Activated T-helper 17 cell treated with anti-CD3 and anti-CD28 coated beads, Interleukin-2, amount 50 U/mL, for 72 hours (primary cell): ENCODE measurements at places on chromosomes 12 and 14.
A peak's percentile ranks its signal among the peaks of the same experiment; 100 is the strongest.

DNA sequence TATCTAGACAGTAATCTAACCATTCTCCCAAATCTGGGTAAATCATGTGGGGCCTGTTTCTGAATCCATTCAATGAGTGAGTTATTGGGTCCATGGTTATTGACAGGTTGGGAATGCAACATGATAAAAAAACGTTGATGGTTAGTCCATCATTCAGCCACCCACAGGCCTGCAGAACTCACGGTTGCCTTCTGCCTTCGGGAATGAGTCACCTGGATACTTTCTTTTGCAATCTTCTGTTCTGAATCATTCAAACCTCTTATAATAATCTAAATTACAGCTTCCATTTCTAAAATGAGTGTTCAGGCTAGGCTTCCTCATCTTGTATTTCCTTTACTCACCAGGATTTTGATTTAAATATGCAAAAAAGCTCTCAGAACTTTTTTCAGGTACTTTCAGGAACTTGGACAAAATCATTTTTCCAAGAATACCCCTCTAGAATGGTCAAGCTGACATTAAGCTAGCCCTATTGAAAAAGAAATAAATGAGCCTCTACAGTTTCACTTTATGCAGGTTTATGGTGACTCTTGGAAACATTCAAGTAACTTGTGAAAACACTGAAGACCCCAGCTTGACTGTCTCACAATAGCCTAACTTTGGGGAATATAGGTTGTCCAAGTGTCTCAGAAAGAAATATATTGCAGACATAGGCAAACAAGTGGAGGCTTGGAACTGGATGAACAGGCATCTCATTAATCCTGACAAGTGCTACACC is 94.4 kb downstream of the KCNK10 start:
- ATAC-seq, result peak; percentile 80

GRCh38 chr14:38286452-38286851 is 30.6 kb upstream of the CLEC14A start:
- no peak for ATAC-seq

DNA sequence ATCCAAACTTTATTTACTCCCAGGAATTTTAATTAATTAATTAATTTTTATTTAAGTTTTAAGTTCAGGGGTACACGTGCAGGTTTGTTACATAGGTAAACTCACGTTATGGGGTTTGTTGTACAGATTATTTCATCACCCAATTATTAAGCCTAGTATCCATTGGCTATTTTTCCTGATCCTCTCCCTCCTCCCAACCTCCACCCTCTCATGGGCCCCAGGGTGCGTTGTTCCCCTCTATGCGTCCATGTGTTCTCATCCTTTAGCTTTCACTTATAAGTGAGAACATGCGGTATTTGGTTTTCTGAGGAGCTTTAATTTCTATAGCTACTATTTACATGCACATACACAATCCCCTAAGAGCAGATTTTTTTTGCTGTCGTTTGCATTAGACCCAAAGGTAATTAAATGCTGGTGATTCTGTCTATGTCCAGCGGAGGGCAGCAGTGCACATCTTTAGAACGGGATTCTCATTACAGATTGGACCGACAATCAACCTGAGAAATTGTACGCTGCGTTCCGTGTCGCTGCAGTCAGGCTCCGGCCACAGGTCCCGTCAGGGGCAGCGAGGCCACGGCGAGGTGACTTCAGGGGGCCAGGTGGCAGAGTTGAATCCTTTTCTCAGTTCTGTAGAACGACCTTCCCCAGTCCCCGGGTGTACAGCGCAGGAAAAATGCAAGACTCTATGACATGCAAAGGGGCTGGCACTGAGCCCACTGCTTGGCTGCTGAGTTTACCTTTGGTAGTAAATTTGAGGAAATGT is 11.6 kb downstream of the TMEM30B start:
- peak; percentile 87 for ATAC-seq

DNA sequence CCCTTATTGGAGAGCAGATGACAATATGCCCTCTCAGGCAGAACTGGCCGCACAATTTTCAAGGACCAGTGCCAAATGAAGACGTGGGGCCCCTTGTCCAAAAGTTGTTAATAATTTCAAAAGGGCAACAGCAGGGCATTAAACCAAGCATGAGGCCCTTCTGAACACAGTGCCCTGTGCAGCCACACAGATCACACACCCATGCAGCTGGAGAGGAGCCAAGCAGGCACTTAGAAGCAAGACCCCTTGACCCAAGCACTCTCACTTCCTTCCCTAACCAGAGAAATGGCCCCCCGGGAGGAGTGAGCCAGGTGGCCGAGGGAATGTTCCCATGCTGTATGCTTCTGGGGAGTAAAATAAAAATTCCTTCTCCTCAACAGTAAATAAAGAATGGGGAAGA is 114.0 kb upstream of the TMPO start:
- ATAC-seq, result no peak

DNA sequence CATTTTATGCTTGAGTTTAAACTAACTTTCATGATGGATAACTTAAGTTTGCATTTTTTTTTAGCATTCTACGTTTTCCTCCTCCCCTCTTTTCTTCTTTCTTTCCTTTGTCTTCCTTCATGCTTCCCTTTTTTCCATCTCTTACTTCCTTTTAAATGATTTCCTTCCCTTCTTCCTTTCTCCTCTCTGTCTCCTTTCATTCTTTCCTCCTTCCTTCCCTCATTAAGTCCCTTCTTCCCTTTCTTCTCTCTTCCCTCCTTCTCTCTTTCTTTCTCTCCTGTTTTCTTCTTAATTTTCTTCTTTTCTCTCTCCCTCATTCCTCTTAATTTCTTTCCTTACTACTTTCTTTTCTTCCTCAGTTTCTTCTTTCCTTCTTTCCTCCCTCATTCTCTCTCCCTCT is 376.0 kb downstream of the LRIG3 start:
- ATAC-seq, result no peak

GRCh38 chr14:81208489-81208888 is 12.3 kb downstream of the GTF2A1 start:
- ATAC-seq, result no peak

GRCh38 chr12:110785240-110785639 is 42.5 kb upstream of the PPP1CC start:
- no peak for ATAC-seq

DNA sequence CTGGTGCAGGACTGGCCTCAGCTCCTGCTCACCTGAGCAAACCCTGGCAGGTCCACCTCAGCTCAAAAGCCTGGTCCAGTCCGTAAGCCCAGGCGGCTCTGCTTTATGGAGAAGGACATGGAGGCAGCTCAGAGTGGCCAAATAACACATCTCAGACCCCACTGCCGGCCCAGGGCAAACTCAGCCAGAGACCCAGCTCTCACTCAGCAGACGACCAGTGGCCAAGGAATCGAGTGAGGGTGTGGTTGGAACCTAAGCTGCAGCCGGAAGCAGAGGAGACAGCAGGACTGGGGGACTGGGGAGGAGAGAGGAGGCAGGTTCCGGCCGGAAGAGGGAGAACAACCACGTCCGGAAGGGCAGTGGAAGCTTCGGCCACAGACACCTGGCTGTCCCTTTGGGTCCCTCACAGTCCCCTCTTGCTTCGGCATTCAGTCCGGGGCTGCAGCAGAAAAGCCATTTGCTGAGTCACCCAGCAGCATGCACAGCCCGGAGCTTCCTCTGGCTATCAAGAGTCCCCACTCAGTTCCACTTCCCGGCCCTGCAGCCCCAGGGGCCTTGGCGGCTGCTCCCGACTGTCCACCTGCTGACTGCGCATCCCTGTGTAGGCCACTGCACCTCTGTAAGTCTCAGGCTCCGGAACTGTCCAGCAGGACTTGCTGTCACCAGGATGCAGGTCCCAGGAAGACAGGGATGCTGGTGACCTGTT is 104.0 kb downstream of the CALM1 start:
- ATAC-seq, result peak; percentile 37
